ENCODE measurements at places on chromosomes 11 and 22.

DNA sequence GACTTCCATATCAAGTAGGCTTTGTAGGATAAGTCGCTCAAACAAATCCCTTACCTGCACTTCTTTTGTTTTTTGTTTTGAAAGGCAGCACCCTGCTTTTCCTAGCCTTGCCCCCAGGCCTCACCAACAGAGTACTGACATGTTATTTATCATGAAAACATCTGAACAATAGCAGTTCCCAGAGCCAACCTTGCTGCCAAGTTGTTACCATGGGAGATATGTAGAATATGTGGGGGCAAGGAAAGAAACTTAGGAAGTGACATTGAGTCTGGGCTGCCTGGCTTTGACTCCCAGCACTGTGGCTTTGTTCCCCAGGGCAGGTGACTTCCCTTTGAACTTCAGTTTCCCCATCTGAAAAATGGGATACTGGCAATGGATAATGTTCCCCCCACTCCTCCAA is 53.4 kb upstream of the CRYBB3 start:
- no peak overlapping the region for H3K4me3 ChIP-seq
- peaks cover 14% of the 10 kb centered on the region for H3K4me1 ChIP-seq
- no peak for DNase-seq
- H3K36me3 ChIP-seq, result no peaks in the 10 kb centered on the region
- H3K27ac ChIP-seq, result no peak overlapping the region
- H3K27me3 ChIP-seq, result no peaks in the 10 kb centered on the region

- no peak overlapping the region for H3K27ac ChIP-seq
- peak; percentile 81 for DNase-seq
- H3K4me3 ChIP-seq, result no peak overlapping the region
- H3K27me3 ChIP-seq, result no peaks in the 10 kb centered on the region
Measured at GRCh38 chr11:1882265-1883238, 9.1 kb downstream of the PRR33 start.

DNA sequence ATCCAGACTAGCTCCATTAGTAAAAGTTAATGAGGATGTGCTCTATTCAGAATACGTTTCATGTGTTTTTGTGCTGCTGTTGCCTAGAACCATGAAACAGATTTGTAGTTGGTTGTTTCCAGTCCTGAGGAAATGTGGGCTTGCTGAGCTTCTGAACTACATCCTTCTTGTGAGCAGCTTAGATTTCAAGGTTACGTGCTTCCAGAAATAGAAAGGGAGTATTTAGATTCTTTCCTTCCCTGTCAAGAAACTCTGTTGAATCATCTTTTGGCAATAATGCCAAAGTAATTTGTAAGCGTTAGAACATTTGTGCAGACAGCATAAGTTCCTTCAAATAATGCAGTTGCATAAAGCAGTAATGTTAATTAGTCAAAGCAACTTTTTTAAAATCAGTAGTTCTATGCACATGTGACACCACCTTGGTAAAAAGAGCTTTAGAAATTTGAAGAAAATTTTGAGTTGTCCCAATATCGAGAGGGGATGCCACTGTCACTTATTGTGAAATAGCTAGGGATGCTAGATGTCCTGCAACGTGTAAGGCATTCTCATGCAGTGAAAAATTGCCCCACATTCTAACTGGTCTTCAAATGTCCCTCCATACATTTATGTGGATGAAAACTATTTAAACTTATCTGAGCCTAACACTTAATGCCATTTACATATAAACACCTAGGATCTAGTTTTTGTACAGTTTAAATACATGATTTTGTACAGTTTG is 169.6 kb downstream of the ETS1 start:
- no peaks in the 10 kb centered on the region for H3K27me3 ChIP-seq
- no peak for DNase-seq
- H3K27ac ChIP-seq, result no peak overlapping the region
- no peak overlapping the region for H3K4me3 ChIP-seq

- no peak overlapping the region for H3K4me3 ChIP-seq
- no peaks in the 10 kb centered on the region for H3K27me3 ChIP-seq
- H3K36me3 ChIP-seq, result no peaks in the 10 kb centered on the region
- peaks cover 35% of the 10 kb centered on the region for H3K4me1 ChIP-seq
- no peak overlapping the region for H3K27ac ChIP-seq
Measured at GRCh38 chr11:96481771-96482170, 92.0 kb downstream of the JRKL start.
